ENCODE measurements at places on chromosomes 3 and 15.

DNA sequence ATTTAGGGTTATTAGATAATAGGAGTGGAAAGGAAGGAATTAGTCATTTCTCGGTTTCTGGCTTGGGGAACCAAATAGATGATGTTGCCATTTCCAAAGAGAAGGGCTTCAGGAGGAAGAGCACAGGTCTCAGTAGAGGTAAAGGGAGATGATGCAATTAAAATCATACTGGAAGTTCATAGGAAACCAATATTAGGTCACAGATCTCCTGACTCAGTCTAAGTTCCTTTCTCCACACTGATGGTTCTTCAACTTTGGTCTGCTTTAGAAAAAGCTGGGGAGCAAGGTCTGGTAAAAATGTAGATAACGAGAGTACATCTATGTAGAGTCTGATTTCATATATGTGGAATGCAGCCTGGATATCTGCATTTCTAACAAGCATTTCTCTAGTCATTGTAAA, 130.9 kb downstream of the POLQ start:
- DNase-seq, result no peak

GRCh38 chr3:126734106-126734723, 30.2 kb downstream of the CHCHD6 start:
- no peak for DNase-seq

GRCh38 chr3:8536096-8537056, 34.8 kb downstream of the LMCD1 start:
- DNase-seq, result no peak

- no peak for DNase-seq
These were observed 693.0 kb downstream of the NR2F2 start for GRCh38 chr15:97023488-97023844.

GRCh38 chr15:89416339-89417183, 79.8 kb downstream of the RHCG start:
- DNase-seq, result peak; percentile 45

DNA sequence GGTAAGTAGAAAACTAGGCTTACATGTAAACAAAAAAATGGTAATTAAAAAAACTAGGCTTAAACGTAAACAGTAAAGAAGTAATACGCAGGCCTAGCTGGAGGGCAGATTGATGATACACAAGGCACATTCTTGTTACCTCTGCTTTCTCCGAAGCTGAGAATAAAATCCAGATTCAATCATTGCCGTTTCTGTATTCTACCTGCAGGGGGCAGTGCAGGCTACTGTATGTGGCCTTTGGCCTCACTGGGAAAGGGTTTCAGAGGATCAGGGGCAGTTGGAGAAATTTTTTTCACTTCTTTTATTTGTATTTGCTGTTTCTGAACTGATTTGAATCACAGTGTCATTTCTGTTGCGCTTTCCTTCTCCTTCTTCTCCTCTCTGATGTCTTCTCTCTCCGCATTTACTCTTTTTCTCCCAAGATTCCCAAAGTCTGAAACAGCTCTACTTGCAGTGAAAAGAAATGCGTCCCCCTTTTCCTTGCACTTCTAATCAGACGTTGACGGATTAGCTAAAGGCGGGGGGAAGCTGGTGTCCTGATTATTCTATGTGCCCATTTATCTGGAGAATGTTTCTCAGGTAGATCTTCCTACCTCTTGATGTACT, 67.1 kb upstream of the MCTP2 start:
- DNase-seq, result peak; percentile 47

- DNase-seq, result no peak
These were observed 83.8 kb upstream of the PPIB start for GRCh38 chr15:64246364-64247189.

DNA sequence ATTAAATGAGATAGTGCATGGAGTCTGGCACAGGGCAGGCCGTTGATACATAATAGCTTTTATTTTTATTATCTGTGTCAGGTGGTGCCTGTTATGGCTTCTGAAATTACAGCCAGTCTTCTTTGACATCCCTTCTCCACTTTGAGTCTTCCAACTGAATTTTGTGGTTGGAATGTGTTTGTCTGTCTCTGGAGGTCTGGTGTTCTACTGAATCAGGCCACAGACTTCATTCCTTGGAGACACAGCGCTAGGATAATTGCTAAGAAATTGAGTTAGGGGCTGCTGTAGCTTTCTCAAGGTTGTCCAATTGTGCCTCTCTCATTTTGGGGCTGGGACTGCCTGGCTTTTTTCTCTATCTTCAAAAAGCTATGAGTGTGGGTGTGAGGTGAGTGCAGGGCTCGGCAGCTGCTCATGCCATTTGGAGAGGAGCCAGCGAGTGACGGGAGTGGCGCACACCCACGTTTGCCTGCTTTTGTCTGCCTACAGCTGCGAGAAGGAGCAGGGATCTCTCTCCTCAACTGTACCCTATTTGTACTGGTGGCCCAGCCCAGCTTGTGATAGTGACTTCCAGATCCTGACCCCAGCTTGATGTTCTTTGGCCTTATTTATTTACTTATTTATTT, 49.8 kb upstream of the SYN2 start:
- DNase-seq, result no peak

DNA sequence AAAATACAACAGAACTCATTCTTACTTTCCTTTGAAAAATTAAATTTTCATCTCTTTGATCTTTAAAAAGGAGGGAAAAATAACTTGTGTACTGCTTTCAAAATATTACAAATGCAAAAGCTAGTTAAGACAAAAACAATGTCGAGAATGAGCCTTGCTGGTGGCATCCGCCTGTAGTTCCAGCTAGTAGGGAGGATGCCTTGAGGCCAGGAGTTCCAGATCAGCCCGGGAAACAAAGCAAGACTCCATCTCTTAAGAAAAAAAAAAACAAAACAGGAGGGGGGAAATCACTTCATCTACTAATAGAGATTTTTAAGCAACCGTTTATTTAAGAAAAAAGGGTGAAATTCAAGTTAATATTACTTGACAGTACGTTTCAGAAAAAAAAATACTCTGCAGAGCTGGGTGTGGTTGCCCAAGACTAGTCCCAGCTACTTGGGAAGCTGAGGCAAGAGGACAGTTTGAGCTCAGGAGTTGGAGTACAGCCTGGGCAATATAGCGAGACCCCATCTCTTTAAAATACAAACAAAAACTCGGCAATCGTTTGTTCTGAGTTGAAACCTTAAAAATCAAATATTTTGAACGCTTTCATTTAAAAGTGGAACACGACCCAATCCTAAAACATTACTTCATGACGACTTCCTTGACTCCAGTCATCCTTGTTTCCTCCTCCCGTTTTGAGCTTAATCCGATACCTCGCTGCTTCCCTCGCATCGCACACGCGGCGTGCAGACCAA, 1.2 kb downstream of the KPNA1 start:
- no peak for DNase-seq

- DNase-seq, result no peak
These were observed 127.0 kb upstream of the ICE2 start for GRCh38 chr15:60605879-60606307.

DNA sequence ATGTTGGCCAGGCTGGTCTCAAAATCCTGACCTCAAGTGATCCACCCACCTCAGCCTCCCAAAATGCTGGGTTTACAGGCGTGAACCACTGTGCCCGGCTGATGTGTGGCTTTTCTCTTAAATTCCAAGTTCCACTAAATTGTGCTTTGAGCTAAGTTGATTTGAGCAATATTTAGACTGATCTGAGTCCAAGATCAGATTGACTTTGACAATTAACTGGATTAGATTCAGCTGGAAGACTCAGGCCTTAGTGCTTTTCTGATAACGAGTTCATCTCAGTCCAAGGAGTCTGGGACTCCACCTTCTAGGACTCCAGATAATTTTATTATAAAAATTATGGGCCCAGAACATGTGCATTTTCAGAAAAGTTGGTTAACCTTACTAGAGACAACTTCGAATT, 94.4 kb upstream of the FAM174B start:
- DNase-seq, result no peak

- no peak for DNase-seq
These were observed 161.9 kb upstream of the TNIK start for GRCh38 chr3:171622126-171622525.

- DNase-seq, result peak; percentile 74
These were observed at the start of gene IL12A for GRCh38 chr3:159988617-159989271. IL12A (plus strand) TSS chr3:159988835.

- DNase-seq, result no peak
These were observed 230.2 kb downstream of the P3H2 start for GRCh38 chr3:189890496-189890895.

DNA sequence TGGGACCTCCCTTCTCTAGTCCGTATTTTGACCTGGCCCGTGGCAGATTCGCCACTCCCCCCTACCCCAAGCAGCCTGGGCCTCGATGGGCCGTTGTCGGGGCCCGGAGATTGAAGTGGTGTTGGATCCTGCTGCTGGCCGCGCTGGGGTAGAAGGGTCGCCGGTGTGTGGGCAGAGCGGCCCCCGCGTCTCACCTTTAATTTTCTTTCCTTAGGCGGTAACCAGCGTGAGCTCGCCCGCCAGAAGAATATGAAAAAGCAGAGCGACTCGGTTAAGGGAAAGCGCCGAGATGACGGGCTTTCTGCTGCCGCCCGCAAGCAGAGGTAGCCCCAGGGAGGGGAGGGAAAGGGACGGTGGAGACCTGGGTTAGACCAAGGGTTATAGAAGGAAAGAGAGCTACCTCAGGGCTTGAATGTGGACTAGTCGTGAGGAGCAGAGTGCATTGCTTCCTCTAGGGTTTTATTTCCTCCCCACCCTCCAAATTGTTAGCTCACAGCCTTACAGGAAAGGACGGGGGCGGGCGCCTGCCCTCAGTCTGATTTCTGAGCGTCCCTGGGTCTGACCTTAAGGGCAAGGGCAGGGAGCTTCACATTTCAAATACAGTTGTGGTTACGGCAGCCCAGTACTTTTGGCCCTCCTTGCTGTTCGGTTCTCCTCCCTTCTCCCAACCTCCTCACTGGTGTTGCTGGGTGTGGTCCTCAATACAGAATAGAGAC, 799 bp downstream of the SERF2 start:
- DNase-seq, result no peak

DNA sequence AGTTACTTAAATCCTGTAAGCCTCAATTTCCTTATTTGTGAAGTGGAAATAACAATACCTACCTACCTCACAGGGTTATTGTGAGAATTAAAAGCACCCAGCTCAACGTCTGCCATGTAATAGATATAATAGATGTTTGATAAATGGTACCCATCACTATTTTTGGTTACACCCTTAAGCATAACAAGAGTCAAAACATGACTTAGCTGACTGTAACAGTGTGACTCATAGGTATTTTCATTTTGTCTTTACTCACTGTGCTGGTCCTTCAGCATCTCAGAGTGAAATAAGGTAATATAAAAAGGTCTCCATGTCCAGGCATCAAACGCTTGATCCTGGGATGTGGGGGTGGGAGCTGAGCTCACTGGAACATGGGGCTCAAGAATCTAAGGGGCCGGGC, 3.1 kb downstream of the CPLX3 start:
- no peak for DNase-seq

DNA sequence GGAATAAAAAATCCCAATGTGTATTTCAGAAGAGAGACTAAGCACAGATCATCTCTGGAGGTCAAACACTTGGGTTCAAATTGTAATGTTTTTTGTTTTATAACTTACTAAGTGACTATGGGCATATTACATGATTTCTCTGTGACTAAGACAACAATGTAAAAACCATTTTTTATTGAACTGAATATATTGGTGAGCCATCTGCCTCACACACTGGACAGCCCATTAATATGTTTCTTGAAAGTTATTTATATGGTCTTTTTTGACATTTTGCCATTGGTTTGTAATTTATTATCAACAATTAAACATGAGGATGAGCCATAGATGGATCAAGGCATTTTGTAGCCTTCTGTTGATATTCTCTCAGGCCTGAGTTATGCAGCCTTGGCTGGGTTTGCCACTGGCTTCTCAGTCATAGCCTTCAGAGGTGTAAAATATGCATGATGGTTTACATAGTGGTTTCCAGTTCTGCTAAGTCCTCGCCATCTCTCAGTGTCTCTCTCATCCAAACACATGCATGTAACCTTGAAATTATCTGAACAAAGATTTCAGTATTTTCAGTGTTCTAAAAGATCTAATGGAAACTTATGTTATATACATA, 997.2 kb downstream of the DIPK2A start:
- DNase-seq, result no peak

DNA sequence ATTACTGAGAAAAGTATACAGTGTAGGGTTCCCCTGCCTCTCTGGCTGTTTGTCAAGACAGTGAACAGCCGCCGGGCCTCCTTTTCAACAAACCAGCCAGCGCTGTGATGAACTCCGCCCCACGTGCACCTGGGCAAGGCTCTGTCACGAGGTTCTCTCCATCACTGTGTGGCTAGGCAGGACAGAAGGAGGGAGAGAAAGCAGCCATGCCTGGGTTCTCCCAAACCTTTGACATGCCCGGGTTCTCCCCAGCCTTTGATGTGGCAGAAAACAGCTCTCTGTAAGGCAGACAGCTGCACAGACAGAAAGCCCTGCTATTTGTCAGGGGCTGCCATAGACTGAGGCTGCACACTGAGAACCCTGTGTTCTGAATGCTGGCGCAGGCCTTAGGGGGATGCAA, 101.4 kb upstream of the TRPM1 start:
- DNase-seq, result no peak

- no peak for DNase-seq
These were observed 77.7 kb downstream of the CBLB start for GRCh38 chr3:105791131-105791530.

- no peak for DNase-seq
These were observed 1273.9 kb downstream of the OTOL1 start for GRCh38 chr3:162770551-162770950.

DNA sequence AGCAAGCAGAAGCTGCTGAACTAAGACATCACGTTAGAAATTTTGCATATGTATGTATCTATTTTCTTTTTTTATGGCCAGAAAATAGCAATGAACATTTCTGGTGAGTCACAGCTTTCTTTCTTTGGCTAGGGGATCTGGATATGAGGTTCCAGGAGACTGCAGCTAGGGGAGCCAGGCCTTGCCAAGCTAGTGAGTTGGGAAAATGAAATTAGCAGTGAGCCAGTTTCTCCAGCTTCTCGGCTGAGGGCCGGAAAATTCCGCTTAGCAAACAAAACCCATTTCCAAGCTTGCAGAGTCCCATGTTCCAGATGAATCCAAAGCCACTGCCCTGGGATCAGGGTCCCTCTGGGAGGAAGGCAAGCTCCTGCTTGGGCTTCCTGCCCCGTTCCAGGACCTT, 137.6 kb downstream of the SRGAP3 start:
- DNase-seq, result no peak

GRCh38 chr3:106341586-106342162, 472.9 kb upstream of the CBLB start:
- no peak for DNase-seq

GRCh38 chr3:31353166-31353565, 179.6 kb upstream of the STT3B start:
- DNase-seq, result no peak

- DNase-seq, result peak; percentile 84
These were observed at the start of gene DNAJC19 for GRCh38 chr3:180989291-180990163. DNAJC19 (minus strand) TSS chr3:180989736; CDS start chr3:180989602, 134 bp downstream.

- DNase-seq, result no peak
These were observed 7.3 kb downstream of the CCDC71 start for GRCh38 chr3:49158792-49159191.

- peak; percentile 64 for DNase-seq
These were observed at the start of gene ABHD14A for GRCh38 chr3:51974963-51975851. ABHD14A (plus strand) TSS chr3:51975064; CDS start chr3:51975136, 72 bp downstream.

GRCh38 chr3:111668888-111669488, 73.8 kb upstream of the ZBED2 start:
- no peak for DNase-seq

Measured in T-helper 9 cell (primary cell).